ENCODE measurements at places on chromosomes 3 and 15. TPM values are rescaled to one million over a fixed set of nuclear protein-coding genes. Genes with fewer than 3 reads are reported as not detected.

DNAH1 gene
- total RNA-seq = 37.2 TPM

- no peak for DNase-seq
Measured at GRCh38 chr3:51379746-51380455, 5.2 kb upstream of the MANF start.

DNA sequence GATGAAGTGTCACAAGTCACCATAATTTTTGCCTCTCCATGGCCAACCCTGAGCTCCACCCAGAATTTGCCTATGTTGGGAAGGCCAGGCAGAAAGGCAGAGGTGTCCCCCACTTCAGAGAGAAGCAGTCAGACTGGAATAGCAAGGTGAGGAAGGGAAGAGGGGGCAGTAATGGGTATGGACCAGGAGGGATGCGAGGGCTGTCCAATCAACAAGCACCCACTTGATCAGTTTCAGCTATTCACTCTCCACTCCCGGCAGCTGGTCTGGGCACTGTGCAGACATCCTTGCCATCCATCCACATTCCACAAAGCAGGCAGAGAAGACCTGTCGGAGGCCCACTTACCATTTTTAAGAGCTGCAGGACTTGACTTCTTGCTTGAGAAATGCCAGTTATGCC is 43.5 kb upstream of the CTNNB1 start:
- DNase-seq = no peak

FBXL2 gene
- total RNA-seq = 48.8 TPM

CCDC54 gene
- total RNA-seq = 0.35 TPM

- peak; percentile 78 for DNase-seq
Measured at GRCh38 chr15:90087454-90088154, 14.7 kb downstream of the IDH2 start.

DNA sequence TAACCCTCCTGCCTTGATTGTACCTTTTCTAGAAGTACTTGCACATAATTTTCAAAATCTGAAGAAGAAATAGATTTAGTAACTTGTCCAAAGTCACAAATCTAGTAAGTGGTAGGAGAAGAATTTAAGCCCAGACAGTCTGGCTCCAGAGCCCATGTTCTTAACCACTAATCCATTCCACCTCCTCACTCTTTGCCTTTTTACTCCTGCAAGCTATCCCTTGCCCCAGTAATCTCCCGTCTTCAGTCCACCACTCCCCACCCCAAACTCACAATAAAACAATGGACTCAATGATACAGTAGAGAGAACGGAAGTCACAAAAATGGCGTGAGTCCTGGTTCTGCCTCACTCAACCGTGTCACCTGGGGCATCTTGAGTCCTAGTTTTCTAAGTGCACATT is 48.7 kb downstream of the SETMAR start:
- no peak for DNase-seq

All from dorsolateral prefrontal cortex (tissue), 122 donors.